Stimulated activated CD4-positive, alpha-beta T cell treated with anti-CD3 and anti-CD28 coated beads, Interleukin-12 subunit alpha, Interleukin-12 subunit beta, amount 100 ng/mL, for 48 hours (primary cell): ENCODE measurements at places on chromosomes 16 and 17.

DNA sequence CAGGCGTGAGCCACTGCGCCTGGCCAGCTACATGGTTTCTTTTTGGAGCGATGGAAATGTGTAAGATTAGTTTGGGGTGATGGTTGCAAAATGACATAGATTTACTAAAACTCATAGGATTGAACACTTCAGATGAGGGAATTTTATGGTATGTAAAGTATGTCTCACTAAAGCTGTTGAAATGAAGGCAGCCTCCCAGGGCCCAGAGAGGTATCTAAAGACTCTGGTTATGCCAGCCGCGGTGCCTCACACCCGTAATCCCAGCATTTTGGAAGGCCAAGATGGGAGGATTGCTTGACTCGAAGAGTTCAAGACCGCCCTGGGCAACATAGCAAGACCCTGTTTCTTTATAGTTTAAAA, 254.9 kb downstream of the PARN start:
- DNase-seq: no peak

DNA sequence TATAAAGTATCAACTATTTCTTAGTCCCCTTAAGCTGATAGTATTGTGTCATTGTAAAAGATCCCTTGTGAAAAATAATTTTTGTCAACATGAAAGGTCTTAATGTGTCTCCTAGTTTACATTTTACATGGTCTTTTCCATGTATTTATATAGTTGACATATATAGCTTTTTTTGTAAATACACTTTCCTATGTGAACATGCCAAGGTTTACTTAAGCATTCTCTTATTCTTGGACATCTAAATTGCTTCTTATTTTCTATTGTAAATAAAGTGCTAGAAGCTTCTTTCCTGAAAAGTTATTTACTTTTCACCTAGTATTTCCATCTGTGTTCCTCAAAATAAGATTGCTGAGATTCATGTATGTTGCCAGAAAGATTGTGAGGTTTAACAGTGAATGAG, 29.3 kb downstream of the TENT4B start:
- no peak for DNase-seq

DNA sequence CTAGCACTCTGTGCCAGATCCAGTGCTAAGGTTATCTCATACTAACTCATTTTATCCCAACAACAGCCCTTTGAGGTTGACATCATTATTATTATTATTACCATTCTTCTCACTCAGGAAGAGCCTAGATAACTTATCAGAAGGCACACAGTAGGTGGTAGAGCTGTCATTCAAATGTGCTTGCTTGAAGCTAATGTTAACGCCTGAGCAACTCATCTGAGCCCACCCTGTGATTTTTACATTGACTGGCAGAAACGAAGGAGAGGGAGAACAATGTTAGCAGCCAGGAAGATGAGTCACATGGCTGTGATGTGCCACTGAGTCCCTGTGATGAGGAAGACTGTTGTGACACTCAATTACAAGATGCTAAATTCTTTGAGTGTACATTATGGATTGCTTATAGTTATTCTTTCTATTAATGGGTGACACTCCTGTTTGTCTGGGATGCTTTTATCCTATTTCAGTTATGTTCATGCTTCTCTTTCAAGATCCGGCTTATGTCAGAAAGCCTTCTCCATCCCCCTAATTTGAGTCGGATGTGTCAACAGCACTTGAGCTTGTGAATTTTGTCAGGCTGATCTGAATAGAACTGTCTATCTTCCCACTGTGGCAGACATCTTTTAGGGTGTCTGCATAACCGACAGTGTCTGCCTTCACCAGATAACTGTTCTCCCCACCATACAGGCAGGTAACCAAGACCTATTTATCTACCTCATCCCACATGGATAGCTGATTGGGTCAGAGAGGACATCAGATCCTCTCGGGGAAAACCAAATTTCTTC, 426.4 kb downstream of the CA10 start:
- no peak for DNase-seq

DNA sequence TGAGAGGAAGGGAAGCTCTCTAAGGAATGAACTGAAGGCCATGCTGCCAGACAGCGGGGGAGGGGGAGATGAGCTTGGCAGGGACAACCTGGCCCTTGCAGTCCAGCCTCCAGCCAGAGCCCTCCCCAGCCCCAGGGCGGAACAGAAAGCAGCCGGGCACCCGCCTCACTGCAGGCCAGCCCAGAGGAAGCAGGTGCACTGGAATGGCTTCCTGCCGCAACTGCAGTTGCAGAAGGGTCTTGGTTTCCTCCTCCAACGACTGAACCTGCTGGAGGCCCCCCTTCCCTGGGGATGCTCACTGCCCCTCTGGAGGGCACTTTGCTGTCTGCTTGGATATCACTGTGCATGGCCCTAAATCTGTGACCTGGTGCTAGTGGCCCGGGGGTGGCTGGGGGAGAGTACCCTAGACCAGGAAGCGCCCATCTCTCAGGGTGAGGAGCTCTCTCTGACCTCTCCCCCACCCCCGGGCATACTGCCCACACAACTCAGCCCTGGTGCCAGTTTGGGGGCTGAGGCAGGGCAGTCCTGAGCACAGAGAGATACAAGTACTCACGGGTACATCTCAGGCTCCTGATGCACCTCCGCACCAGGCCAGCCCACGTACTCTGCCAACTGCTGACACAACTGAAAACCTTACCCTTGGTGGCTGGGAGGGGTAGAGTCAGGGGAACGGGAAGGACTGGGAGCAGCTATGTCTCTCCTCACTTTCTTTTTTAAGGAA, 41.1 kb downstream of the MYO18A start:
- DNase-seq: no peak

DNA sequence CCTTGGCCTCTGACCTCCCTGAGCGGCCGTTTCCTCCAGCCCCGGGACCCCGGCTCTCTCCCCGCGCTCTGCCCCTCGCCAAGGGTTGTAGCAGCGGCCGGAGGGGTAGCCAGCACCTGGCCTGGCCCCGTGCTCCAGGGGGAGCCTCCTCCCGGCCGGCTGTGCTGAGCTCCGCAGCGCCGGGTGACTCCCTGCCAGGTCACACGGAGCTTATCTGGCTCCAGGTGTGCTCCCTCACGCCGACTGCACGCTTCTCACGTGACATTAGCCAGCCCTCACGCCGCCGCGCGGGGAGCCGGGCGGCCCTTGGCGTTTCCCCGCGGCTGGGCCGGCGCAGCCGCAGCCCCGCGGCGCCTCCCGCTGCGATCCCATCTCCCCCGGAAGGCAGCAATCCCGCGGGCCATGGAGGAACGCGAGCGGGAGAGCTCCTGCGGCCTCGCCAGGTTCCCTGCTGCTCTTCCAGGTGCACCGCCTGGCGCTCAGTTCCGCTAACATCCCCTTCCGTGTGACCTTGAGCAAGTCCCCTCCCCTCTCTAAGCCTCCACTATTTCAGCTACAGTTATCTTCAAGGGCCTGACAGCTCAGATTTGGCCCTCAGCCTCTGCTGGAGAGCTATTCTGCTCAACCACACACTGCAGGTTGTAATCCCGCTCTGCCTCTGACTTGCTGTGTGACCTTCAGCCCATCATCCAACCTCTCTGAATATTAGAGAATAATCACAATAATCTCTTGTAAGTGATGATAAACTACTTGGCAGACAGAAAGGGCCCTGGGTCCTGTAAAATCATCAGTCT, 3.4 kb downstream of the MYO18A start:
- peak; percentile 24 for DNase-seq

- DNase-seq: no peak
These were observed 20.8 kb upstream of the ZFHX3 start for GRCh38 chr16:73068541-73069401.

DNA sequence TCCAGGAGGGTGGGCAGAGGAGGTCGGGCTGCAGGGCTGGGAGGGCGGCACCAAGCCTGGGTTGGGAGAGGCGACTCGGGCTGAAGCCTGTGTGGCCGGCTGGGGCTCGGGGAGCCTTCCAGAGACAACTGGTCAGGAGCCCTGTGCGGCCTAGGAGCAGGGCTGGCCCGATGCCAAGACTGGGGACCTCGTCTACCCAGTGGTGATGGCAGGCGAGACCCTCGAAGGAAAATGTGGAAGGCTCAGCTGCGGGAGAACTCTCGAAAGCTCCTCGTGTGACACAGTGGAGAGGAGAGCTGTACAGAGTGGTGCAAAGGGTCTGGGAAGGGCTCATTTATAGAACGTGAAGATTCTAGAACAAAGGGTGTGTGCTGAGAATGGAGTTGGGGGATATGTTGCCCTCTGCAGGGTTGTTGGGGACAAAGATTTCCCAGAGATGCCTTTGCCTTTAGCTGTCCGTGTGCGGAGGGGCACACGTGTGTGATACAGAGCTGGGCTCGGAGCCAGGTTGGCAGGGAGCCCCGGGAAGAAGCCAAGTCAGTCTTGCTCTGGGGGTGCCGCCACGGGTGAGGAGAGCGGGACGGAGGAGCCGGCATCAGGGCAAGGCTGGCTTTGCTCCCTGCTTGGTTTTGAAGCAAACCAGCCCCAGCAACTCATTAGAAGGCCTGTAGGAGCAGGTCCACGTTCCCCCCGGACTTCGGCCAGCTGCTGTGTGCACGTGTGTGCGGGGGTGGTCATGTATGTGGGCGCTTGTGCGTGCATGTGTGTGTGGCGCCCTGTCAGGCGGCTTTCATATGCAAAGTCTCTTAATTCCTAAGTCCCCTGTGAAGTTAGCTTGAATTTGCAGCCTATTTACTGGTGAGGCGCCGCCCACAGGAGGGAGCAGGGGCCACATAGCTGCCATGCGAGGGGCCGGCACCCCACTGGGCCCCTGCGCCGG, 132.4 kb upstream of the CHMP6 start:
- no peak for DNase-seq

DNA sequence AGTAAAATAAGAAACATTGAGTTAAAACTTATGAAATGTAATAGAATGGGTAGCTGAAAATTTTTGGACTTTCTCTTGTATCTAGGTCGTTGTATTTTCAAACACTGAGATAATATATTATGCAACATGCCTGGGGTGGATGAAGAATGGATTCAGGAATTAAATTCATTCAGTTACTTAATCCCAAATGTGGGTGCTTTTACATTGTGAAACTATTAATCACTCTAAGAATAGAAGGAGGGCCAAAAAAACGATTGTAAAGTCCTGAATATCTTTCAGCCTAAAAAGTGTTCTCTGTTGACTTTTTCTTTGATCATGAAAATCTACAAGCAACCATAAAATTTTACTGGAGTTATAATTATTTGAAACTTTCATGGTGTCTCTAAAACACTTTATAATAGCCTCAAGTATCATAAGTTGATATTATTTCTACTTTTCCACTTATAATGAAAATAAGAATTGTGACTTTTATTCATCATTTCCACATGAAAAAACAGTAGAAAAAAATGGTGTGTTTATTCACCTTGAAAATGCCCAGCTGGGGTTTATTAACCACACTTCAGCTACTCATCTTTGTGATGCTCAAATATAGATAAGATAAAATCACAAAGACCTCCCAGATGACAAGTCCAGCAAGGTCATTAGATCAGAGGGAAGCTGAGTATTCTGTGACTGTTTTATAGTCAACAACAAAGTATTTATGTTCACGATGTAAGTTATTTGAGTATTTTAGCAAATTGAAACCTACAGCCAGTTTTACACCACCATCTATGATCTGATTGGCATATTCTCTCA, 619.9 kb upstream of the SOX9 start:
- DNase-seq: no peak
